ENCODE measurements at places on chromosomes 11 and 22.

DNA sequence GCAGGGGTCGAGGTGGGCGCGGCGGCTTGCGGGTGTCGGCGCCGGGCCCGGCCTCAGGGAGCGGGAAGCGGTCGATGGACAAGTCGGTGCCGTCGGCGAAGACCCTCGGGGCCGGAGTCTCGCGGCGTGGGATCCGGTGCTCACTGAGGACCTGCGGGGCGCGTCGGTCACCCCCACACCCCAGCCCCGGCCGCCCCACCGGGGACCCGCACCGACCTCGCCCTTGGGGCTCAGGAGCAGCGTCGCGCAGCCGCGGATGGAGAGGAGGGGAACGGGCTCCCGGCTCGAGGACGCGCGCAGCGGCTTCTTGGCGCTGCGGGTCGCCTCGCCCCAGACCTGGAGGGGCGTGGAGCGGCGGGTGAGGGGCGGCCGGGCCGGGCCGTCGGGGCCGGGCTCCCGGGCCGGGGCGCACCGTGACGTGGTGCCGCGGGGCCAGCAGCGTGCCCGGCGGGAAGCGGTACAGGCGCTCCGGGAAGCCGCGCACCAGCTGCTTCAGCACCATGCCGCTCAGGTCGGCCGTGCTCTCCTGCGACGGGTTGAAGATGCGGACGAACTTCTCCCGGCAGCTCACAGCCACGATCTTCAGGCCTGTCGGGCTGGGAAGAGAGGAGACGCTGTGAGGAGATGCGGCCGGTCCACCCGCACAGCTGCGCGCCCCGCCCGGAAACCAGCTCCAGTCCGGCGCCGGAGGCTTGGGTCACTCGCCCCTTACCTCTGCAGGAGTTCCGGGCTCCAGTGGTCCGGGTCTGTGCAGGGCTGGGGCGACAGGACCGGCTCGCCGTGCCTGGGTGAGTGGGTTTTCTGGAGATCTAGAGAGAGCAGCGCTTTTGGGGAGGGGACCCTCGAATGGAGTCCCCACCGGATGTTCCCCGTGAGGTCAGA lies 4.5 kb downstream of the LMNTD2 start:
- no peak for DNase-seq

GRCh38 chr11:38517991-38518390 lies 1920.0 kb upstream of the RAG2 start:
- DNase-seq, result no peak

DNA sequence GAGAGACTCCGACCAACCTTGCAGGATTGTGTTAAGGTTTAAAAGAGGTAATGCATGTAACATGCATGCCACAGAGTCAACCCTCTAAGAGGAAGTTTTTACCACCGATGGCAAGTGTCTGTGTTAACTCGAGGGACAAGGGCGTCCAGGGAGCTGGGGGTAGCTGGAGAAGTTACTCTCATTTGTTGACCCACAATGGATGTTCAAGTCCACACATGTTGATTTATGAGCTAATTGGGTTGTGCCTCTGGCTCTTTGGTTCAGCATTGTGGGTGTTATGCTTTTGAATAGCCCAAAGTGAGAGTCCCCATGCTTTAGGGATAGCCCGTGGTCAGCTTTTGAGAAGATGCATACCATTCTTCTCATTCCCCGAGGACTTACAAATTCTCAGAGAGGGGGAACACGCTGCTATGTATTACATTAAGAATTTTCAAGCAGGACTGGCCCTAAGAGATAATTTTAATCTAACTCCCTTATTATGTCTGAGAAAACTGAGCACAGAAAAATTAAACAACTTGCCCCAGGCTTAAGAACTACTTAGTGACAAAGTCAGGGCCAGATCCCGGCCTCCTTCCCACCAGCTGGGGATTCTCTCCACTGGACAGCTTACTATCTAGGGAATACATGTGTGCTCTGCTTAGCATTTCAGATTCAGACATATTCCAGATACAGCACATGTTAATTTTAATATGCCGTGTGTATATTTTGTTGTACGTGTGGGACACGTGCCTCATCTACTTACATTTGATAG lies 5.2 kb upstream of the PLET1 start:
- DNase-seq, result no peak

GRCh38 chr11:112509300-112509699 lies 248.6 kb upstream of the PLET1 start:
- no peak for DNase-seq

- DNase-seq, result no peak
Observed at GRCh38 chr11:5807580-5807979, 1.1 kb upstream of the OR52N2 start.

- DNase-seq, result no peak
Observed at GRCh38 chr11:67289226-67289650, at the start of gene ANKRD13D. Gene ANKRD13D, plus strand, starts transcription at chr11:67289303. Its CDS starts 158 bp downstream, at chr11:67289461.

- no peak for DNase-seq
Observed at GRCh38 chr22:44160421-44160820, 20.3 kb upstream of the PARVG start.

GRCh38 chr11:124167826-124168231 lies 15.3 kb upstream of the OR10D3 start:
- no peak for DNase-seq

DNA sequence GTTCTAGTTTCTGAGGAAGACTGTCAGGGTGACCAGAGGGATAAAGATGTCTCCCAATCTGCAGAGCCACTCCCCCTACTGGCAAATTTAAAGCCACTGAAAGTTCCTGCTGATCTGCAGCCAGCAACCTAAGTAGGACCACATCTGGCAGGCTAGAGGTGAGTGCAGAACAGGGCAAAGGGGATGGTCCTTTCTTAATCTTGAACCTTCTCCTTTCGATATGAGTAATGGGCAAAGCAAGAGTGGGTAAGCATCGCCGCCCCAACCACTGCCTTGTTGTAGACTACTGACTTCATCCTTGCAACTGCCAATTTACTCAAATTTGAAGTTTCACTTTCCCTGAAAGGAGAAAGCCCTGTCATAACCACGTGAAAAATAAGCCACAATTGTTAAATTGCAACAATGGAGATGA lies 30.7 kb downstream of the SCUBE2 start:
- no peak for DNase-seq

DNA sequence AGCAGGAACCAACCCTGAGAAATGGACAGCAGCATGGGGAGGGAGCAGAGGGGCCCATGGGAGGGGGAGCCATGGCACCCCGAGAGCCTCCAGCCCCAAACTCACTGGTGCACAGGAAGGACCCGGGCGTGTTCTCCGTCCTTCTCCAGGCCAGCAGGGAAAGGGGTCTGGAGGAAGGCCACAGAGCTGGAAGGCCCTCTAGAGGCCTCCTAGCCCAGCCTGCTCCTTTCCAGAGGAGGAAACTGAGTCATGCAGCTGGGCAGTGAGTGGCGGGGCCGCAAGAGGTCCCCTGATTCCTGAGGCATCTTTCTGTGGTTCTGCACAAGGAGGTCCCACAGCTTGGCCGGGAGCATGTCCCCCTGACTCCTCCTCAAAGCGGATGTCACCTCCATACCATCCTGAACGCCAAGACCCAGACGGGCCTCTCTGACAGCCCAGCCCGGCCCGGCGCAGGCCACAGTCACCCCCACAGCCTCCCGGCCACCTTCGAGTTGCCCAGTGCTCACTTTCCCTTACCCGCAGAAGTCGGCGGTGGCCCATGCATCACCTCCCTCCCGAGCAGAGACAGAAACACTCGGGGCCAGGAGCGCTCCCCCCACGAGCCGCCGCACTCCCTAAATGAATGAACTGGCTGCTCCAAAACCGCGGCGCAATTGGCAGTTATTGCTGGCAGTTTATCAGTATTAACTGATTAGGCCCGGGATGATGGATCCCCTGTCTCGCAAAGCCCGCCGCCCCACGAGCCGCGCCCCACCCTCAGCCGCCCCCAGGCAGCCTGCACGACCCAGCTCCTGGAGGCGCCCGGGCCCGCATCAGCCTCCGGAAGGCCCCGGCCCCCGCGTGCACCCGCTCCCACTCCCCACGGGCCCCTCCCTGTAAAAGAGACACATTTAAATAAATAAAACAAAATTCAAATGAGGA lies 272.5 kb downstream of the BUD13 start:
- DNase-seq, result no peak

DNA sequence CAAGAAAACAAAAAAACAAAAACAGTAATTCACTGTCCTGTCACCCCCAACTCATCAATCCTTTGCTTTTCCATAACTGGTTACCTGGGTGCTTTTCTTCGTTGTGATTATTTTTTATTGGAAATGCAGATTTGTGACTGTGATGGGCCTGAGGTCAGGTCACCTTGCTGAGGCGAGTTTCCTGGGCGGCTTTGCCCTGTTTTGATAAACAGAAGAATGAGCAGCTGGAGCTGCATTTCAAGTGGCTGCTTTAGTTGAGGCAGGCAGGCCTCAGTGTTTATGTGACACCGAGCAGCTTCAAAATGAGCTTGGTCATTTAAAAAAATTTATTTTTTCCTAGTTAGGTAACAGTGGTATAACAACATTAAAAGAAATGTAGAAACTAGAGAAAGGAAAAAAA lies 22.2 kb downstream of the PTPRJ start:
- no peak for DNase-seq

DNA sequence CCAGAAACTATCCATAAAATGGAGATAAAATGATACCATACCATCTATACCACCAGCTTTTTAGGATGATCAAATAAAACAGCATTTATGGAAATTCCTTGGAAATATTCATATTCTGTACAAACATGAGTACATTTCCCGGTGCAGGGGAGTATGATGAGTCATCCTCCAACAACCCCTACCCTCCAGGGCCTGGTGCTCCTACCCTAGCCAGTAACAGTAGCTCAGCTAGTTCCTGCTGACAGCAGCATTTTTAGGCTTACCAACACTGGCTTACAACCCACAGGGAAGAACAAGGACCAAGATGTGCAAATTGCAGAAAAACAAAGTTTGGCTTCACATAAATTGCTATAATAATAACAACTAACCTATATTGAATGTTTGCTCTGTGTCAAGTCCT lies 406.2 kb upstream of the CADM1 start:
- no peak for DNase-seq

DNA sequence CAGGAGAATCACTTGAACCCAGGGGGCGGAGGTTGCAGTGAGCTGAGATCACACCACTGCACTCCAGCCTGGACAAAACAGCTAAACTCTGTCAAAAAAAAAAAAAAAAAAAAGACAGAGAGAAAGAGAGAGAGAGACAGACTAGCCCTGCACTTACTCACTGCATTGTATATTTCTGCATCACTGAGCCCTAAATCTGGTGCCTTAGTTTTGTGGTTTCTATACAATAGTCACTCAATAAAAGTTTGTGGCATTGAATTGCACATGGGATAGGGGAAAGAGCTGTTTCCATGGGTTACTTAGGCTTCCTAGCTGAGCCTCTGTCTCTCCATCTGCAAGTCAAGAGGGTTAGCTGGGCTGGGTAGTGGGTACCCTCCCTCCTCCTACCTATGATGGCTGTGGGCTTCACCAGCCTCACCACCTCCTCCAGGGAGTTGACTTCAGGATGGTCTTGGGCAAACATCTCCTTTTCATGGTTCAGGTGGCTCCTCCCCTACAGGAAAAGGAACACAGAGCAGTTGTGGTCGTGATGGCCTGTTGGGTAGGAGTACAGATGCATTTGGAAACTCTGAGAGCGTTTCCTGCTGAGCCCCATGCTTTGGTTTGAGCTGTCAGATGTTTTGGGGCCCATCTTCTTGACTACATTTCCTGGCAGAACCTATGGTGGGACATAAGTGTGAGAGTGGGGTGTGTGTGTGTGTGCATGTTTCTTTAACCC lies 73.2 kb downstream of the CCDC81 start:
- DNase-seq, result no peak

DNA sequence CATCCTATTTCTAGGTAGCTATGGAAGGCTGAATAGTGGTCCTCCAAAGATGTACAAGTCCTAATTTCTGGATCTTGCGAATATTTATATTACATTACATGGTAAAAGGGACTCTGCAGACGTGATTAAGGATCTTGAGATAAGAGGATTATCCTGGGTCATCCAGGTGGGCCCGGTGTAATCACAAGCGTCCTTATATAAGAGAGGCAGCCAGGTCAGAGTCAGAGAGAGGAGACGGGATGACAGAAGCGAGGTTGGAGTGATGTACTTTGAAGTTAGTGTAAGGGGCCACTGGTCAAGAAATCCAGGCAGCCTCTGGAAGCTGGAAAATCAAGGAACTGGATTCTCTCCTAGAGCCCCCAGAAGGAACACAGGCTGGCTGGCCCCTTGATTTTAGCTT lies 70.1 kb upstream of the MYOD1 start:
- no peak for DNase-seq

GRCh38 chr11:34468209-34468841 lies 29.6 kb downstream of the CAT start:
- no peak for DNase-seq

DNA sequence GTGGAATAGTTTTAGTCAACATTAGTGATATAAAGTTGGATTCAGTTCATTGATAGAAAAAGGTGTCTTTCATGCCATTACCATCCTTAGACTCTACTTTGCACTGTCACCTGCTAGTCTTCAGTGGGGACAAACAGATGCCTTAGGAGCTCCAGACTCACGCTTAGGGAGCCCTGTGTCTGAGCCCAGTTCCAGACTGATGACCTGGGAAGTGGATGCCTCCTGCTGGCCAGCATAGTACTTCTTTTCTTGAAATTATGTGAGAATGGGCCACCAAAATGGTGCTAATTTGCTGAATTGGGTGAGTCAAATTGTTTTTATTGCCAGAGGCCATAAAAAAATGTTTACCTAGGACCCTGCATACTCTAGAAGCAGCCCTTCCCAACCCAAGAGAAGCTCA lies 53.9 kb downstream of the NOX4 start:
- no peak for DNase-seq

DNA sequence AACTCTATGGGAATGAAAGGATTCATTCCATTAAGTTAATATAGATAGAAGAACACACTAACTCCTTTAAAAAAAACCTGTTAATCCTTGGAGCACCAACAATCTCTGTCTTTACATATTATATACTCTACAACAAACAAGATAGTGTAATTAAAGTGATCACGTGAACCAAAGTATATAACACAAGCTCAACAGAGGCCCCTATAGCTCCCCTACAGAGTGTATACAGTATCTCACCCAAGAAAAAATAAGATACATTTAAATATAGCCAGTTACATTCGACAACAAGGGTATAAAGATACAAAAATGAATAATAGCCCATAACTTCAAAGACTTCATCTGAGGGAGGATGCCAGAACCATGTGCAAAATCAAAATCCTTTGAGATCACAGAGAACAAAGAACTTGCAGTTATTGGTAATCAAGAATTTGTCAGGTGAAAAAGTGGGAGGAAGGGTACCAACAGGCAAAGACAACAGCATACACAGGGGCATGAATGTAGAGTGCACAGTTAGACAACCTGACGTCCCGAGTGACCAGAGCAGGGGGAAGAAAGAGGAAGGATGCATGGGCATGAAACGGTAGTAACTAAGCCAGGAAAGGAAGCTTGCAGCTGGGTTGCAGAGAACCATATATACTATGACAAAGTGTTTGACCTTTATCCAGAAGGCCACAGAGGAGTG lies 4.7 kb downstream of the FCHSD2 start:
- no peak for DNase-seq

- no peak for DNase-seq
Observed at GRCh38 chr22:37806409-37807333, 1.1 kb upstream of the GCAT start.

Measured in T-helper 22 cell (primary cell).